ENCODE measurements at places on chromosomes 7 and 10.

DNA sequence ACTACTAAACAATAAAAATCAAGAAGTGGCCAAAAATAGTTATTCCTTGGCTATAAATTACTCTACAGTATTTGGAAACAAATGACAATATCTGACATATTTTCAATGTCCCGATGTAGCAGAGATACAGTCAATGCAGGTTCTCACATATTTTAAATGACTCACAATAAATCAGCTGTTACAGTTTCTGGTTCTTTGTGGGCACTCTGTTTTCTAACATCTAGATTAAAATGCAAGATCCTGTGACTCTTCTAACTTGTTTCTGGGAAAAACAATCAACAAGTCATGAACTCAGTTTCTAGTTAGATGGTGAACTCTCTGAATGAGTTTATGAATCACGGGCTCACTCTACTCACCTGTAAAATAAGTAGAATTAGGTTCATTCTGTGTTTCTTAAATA, 849.6 kb upstream of the MBL2 start:
- DNase-seq, result no peak

DNA sequence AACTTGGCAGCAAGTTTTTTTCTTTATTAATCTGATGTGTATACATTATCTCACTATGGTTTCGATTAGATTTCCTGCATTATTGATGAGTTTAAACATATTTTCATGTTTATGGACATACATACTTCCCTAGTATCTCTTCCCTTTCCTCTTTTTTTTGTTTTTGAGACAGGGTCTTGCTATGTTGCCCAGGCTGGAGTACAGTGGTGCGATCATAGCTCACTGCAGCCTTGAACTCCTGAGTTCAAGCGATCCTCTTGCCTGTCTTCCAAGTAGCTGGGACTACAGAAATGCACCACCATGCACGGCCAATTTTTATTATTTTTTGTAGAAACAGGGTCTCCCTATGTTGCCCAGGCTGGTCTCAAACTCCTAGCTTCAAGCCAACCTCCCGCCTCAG, 18.9 kb downstream of the BAZ1B start:
- no peak for DNase-seq

DNA sequence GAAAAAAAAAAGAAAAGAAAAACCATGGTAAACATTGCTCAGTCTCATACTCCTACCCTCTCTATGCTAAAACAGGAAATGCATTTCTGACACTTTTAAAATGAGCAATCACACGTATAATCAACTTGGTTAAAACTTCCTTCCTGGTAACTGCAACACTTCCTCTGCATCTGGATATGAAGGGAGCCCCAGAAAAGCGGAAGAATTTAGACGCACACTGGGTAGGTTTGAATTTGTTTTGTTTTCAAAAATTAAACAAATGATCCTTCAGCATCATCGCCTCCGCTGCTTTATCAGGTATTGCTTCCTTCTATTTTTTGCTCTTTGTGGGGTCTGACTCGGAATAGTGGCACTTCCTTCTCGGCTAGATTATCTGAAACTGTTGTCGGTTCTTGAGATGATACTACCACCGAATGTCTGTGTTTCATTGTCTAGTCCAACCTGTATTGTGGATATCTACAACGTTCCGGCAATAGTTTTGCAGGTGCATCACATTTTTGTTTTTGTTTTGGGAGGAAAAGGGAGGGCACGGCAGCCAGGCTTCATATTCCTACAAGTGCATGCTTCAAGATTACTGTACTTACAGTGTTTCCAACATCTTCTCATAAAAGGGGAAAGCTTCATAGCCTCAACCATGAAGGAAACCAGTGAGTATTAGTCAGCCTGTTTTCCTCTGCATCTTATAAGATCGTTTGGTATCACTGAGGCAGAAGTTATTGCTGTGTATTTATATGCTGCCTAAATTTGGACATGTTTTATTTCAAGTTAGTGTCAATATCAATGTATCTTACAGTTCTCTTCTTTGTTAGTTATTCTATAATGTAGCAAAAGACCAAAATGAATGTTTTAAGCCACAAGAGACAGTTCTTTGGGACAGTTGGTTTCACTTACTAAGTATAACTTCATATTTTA, at the start of gene PIK3CG:
Gene PIK3CG, plus strand, starts transcription at position 153 of the 912 bp plus-strand sequence. CDS start 2,280 bp downstream, outside the sequence.
- DNase-seq, result peak; percentile 92

- DNase-seq, result no peak
These were observed 67.9 kb downstream of the OAT start for GRCh38 chr10:124350806-124351205.

DNA sequence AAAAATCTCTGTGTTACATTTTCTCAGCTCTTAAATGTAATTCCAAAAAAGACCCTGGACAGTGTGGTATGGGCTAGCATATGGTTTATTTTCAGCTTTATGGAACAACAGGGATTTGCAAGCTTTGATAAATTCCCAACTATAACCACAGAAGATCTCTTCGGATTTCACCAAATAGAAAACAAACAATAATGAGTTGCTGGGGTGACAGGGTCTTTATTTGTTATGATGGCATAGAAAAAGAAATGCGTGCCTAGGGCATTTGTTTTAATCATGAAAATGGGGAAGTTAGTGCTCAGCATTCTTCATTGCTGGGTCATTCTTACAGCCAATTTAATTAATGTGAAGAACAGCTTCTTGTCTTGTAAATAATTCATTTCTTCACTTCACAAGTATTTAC, 139.0 kb downstream of the LRRN3 start:
- peak; percentile 88 for DNase-seq

DNA sequence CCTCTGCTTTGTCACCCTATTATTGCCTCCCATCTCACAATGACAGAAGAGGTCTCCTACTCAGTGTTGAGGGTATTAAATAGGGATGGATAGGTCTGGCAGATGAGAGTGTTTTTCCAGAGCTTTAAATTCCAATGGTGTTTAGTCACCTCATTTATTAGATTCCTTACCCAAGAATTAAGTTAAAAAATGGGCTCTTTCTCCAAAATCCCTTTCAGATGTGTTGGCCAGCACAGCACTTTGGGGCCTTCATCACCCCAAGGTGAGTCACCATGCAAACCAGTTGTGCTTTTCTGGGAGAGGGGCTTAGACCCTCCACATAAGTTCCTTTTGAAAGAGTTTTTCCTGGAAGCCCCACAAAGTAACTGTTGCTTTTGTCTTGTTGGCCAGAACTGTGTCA, 78.4 kb downstream of the CYP26A1 start:
- no peak for DNase-seq

GRCh38 chr7:69739931-69740431, 141.7 kb downstream of the AUTS2 start:
- DNase-seq, result peak; percentile 69

DNA sequence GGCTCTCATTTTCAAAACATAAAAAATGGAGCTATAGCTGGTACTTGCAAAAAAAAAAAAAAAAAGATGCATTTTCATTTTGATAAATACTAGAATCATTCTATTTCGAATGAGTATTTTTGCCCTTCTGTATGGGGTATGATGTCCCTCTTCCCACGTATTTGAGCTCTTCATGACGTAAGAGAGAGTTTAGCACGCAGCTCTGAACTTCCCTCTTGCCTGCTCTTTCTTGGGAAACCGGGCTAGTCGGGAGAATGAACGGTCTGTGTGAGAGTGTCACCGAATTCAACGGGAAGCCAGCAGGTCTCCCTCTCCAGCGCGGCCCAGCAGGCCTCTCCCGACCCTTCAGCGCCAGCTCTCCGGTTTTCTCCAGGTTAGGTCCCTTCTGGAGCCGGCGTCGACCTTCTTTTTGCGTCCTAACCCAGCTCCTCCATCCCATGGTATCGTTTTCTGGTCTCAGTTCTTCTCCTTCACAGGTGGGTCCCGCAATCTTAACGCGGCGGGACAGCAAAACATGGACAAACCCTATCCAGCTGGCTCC, 159.2 kb upstream of the PITRM1 start:
- no peak for DNase-seq

DNA sequence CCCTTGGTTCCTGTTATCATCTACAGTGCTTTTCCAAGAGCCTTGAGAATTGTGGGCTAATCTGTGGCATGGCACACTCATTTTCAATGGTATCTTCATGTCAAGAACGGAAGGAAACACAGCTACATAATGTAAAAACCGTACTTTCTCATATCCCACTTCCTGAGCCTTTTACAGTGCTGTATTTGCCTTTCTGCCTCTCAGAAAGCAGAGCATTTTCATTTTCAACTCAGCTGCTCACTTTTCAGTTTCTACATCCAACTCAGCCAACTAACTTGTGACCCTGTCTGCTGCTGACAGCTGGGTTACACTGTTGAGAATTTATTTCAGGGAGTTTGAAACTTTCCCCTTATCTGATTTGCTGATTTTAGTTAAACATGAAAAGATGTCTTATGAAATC, 875.8 kb upstream of the KCND2 start:
- no peak for DNase-seq

DNA sequence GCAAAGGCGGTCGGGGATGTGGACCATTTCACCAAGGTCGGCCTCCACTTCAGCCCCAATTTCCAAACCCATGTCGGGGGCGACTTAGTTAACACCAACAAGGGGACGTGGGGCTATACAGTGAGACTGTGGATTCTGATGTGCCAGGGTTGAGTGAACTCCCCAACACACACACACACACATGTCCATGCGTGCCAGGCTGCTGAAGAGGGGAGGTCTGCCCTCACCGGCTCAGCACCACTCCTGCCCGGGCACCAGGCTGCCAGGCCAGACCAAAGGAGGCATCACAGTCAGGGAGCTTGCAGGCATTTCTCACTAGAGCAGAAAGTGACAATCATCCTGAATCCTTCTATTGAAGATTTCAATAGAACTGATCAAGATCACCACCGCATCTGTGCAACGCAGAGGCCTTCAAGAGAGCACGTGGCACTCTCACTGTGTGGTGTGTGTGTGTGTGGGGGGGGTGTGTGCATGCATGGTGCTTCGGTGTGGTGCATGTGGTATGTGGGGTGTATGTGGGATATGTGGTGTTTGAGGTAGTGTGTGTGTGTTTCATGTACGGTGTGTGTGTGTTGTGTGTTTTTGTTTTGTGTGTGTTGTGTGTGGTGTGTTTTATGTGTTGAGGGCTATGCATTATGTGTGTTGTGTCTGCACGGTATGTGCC, 403.5 kb upstream of the RNF32 start:
- no peak for DNase-seq

GRCh38 chr10:63343476-63343875, 122.3 kb downstream of the JMJD1C start:
- no peak for DNase-seq

Measured in common myeloid progenitor, CD34-positive (primary cell).